CD4-positive, alpha-beta memory T cell (primary cell): ENCODE measurements at places on chromosomes 11 and 22.
A peak's percentile ranks its signal among the peaks of the same experiment; 100 is the strongest.

- no peak for DNase-seq
Observed at GRCh38 chr11:134640971-134641968, 229.2 kb upstream of the B3GAT1 start.

GRCh38 chr11:93528757-93529645 is 14.2 kb downstream of the SMCO4 start:
- DNase-seq = no peak

DNA sequence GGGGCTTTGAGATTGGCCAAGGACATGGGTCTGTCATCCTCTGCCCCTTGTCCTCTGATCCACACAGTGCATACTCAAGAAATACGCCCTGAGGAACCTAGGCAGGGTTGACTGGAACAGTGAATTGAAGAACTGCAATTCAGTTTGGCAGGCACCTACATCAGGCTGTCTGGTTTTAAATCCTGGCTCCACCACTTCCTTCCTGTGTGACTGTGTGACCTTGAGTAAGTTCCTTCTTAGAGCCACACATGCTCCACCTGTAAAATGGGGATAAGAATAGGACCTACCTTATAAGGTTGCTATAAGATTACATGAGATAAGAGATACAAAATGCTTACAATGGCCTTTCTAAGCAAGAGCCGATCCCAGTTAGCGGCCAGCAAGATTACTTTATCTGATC is 15.8 kb upstream of the TCF20 start:
- peak; percentile 52 for DNase-seq

- DNase-seq = peak; percentile 51
Observed at GRCh38 chr11:61964058-61964665, 3.3 kb downstream of the FTH1 start.

DNA sequence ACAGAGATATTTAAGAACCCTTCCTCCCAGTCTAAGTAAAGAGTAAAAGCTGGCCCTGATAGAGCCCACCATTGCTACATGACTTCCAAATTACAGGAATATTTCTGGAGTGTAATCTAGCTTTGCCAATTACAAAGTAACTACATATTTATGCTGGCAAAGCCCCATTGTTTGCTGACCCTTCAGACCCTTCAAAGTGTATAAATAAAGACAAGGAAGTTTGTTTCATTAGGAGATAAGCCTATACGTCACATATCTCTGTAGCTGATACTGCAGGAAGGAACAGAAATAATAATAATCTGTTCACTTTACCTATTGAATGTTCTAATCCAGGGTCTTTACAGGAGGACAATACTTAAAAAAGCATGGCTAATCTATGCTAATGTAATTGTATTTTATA is 375.1 kb downstream of the SOX6 start:
- DNase-seq = no peak

DNA sequence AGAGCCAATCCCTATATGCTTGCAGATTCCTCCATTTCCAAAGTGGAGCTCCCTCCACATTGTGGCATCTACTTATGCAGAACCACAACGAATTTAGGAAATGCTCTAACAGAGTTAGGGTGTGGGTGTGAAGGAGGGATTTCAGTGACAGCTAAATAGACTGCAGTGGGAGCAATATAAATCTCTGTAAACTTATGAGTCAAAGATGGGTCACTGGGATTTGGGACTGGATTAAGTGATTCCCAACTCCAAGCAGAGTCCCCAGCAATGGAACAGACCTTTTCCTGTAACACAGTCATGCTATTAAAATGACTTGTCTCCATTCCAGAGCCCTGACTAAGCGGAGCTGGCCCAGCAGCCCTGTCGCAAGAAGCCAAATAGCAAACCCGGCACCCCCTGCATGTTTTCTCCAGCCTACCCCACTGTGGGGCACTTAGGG is 36.6 kb downstream of the RPL27A start:
- DNase-seq = no peak

- DNase-seq = no peak
Observed at GRCh38 chr11:68020575-68020974, 9.9 kb upstream of the NDUFS8 start.

GRCh38 chr11:134488913-134489312 is 76.9 kb upstream of the B3GAT1 start:
- no peak for DNase-seq

DNA sequence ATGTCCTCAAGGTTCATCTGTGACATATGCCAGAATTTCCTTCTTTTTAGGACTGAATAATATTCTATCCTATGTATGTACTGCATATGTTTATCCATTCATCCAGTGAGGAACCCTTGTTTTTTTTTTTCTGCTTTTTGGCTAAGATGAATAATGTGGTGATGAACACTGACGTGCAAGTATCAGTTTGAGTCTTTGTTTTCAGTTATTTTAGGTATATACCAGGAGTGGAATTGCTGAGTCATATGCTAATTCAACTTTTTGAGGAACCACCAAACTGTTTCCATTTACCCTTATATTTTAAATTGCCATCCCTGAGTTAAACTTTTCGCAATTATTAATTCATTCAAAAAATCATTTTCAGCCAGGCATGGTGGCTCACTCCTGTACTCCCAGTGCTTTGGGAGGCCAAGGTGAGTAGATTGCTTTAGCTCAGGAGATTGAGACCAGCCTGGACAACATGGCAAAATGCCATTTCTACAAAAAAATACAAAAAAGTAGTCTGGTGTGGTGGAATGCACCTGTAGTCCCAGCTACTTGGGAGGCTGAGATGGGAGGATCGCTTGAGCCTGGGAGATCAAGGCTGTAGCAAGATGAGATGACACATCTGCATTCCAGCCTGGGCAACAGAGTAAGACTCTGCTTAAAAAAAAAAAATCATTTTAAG is 64.2 kb downstream of the MICAL2 start:
- no peak for DNase-seq

GRCh38 chr11:17952487-17952886 is 60.4 kb downstream of the SERGEF start:
- DNase-seq = no peak

GRCh38 chr11:112165049-112165448 is 1.2 kb upstream of the IL18 start:
- no peak for DNase-seq
